ENCODE measurements at places on chromosomes 2 and 18.
A peak's percentile ranks its signal among the peaks of the same experiment; 100 is the strongest.

GRCh38 chr2:85273738-85274731 lies 53.8 kb downstream of the TGOLN2 start:
- no peak for DNase-seq

- DNase-seq: no peak
Measured at GRCh38 chr2:231932711-231932970, 6.4 kb upstream of the NPPC start.

- DNase-seq: peak; percentile 22
Measured at GRCh38 chr2:9422321-9423099, 818 bp downstream of the ITGB1BP1 start.

GRCh38 chr2:128309280-128310093 lies 9.2 kb downstream of the HS6ST1 start:
- no peak for DNase-seq

DNA sequence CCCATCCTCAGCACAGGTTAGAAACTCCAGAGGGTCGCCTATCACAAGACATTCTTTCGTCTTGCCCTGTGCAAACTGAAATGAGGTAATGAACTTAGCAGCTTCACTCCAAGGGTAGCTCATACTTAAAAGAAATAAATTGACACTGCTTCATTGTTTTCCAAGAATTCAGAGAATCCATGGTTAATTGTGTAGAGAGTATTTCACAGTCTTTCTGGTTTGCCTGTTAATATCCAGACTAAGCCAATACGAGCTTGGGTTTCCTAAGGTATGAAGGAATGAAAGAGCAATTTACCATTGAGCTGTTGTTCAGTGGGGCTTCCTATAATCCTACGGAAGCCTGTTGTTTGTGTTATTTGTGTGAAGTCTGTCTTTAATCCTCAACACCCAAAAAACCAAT lies 58.7 kb downstream of the FAM124B start:
- DNase-seq: no peak

GRCh38 chr2:11805024-11805423 lies 58.6 kb downstream of the LPIN1 start:
- DNase-seq: no peak

DNA sequence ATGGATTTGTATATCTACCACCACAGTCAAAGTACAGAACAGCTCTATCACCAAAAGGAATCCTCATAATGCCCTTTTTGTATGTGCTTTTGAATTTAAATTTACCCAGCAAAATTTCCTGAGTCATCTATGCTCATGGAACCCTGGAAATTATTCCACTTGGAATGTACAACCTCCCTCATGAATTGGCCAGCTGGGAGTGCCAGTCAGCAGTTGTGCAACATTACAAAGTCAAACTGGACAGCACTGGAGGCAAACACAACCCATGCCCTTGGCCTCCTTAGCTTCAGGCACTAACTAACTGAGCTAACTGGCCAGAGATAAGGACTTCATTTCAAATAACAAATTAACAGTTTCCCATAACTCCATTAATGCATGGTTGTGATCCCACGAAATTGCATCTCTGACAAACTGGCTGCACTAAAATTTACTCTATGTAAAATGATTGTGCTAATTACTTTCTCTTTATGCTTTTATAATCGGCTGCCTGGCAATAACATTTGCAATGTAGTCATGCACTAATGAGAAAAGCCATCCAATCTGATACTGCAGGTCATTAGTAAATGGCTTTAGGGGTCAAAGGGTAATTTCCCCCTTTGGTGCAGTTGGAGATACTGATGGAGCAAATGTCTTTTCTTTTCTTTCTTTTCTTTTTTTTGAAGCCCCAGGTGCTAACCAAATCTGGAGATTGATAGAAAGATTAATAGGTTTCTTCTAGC lies 270.5 kb downstream of the ACTR3 start:
- DNase-seq: no peak

GRCh38 chr18:33575451-33575850 lies 2.6 kb upstream of the ASXL3 start:
- DNase-seq: no peak

DNA sequence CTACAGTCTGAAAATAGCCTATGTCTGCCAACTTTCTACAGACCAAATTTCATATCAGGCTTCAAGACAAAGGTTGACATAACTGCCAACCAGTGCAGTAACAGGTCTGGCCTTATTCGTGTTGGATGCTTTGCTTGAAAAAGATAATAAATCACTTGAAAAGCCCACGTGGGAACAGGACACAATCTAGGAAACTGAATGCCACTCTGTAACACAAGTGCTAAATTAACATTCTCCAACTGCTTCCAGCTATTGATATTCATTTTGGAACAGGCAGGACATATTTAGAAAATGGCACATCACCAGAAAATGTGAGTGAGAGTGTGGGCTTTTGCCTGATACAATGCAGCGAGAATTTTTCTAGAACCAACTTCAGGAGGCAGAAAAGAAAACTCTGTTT lies 165.9 kb upstream of the CCDC150 start:
- no peak for DNase-seq

DNA sequence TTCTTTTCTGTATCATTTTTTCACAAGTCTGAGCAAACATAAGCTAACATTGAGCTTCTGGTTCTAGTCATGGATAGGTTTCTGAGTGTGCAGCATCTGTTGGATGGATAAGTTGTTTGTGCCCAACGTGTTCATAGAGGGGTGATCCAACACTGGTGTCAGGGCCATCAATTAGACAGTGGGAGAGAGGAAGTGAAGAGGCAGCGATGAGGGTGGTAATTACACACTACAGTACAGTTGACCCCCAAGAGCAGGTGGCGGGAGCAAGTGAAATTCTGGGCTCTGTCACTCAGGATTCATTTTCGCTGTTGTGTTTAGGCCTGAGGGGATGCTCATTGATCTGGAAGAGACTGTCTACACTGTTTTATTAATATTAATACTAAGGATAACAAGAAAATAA lies 180.0 kb upstream of the CXCR4 start:
- no peak for DNase-seq

DNA sequence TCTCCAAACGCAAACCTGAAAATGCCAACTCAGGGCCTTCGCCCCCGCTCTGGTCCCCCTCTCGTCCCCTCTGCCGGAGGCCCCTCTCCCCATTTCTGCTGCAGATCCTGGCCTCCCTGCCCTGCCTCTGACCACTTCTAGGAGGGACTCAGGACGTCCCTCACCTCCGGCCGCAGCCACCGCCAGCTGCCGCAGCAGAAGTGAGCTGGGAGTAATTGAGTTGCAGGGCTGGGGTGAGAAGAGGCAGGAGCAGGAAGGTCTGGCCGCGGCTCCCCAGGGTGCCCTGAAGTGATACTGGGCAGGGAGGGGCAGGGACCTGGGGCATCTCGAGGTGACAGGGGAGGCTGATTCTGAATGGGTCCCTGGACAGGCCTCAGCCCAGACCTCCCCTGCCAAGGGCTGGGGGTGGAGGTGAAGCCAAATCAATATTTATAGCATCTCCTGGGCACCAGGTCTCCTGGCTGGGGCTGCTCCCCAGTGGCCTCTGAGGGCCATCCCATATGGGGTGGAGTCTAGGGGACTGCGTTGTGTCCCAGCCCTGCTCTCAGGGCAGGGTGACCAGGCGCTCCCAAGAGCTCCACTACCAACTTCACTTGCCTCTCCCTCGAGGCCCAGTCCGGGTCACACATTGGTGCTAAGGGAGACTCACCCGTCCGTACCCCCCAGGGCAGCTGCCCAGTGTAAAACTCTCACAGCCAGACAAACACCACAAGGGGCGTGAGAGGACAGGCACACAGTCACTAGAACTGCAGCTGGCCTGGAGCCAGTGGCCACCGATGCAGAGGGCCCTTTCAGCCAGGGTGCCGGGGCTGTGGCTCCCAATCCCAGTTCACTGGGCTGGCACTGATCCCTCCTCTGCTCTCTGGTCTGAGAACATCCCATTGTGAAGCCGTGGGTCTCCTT lies 33.0 kb downstream of the KCNIP3 start:
- DNase-seq: no peak

GRCh38 chr2:166458674-166459073 lies 35.4 kb downstream of the SCN7A start:
- no peak for DNase-seq

- DNase-seq: no peak
Measured at GRCh38 chr2:181380581-181380980, 76.6 kb upstream of the ITGA4 start.

GRCh38 chr2:240707043-240707756 lies 15.5 kb downstream of the AQP12A start:
- DNase-seq: no peak

DNA sequence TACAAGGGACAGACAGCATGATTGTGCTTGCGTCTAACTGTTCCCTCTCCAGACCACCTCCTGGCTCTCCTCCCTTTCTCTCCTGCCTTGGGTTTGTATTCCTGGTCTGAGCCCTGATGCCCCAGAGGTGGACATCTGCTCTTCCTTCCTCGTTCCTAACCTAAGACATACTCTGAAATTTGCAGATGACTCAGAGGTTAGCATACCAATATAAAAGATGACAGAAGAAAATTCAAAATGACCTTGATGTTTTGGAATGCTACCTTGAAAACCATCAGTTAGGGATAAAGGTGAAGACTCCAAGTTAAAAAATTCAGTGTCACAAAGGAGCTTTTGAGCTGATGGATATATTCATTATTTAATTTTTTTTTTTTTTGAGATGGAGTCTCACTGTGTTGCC lies 12.9 kb downstream of the SMYD1 start:
- DNase-seq: no peak

- no peak for DNase-seq
Measured at GRCh38 chr2:218478544-218478943, 59.6 kb downstream of the VIL1 start.

- no peak for DNase-seq
Measured at GRCh38 chr2:96754317-96754716, 6.4 kb upstream of the CNNM4 start.

DNA sequence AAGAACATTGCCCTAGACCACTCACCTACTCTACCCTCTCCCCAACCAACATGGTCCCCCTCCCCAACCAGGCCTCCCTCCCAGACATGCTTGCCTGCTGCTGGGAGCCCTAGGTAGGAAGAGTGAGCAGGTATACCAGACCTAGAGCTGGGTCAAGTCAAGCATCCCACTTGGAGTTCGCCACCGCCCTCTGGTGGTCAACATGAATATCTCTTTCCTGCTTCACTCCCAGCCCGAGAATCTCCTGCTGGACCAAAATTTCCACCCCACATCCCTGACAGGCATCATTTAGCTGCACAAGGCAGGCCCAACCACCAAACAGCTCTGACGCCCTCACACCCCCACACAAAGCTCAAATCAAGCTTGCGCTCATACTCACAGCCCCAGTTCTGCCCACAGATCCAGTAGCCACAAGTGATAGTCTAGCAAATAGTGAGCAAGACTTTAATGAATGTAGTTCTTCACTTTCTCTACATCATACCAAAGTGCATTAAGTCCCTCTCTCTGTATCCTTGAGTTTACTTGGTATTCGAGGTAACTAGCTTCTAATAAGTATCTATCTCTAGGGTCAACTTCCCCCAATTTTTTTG lies 116.0 kb downstream of the TNS1 start:
- peak; percentile 47 for DNase-seq
